ENCODE measurements at places on chromosomes 2 and 18. TPM values are rescaled to one million over a fixed set of nuclear protein-coding genes. Genes with fewer than 3 reads are reported as not detected.

GREB1 gene
- 0.14 TPM for total RNA-seq

BOLL gene
- not detected for total RNA-seq

COL6A3 gene
- total RNA-seq: 1.5 TPM

GREB1L gene
- total RNA-seq: not detected

ALPP gene
- total RNA-seq: not detected

FLACC1 gene
- total RNA-seq: 8.0 TPM

FAM161A gene
- total RNA-seq: 4.7 TPM

EFR3B gene
- 0.08 TPM for total RNA-seq

LYPD6 gene
- not detected for total RNA-seq

SETBP1 gene
- total RNA-seq: 0.51 TPM

TNFRSF11A gene
- 0.68 TPM for total RNA-seq

FAHD2B gene
- total RNA-seq: 13.6 TPM

HADHA gene
- 83.8 TPM for total RNA-seq

GRCh38 chr2:150609831-150610582 lies 122.5 kb upstream of the RND3 start:
- no peak overlapping the region for H3K4me3 ChIP-seq
- H3K4me1 ChIP-seq: no peaks in the 10 kb centered on the region
- no peak for DNase-seq
- no peak overlapping the region for H3K27ac ChIP-seq
- no peaks in the 10 kb centered on the region for H3K27me3 ChIP-seq
- H3K36me3 ChIP-seq: no peaks in the 10 kb centered on the region

- no peaks in the 10 kb centered on the region for H3K36me3 ChIP-seq
- DNase-seq: no peak
- no peak overlapping the region for H3K27ac ChIP-seq
- no peaks in the 10 kb centered on the region for H3K4me1 ChIP-seq
- no peak overlapping the region for H3K4me3 ChIP-seq
These were observed 1936.8 kb upstream of the PIK3C3 start for GRCh38 chr18:40018266-40018665.

GRCh38 chr2:138020432-138020831 lies 56.2 kb downstream of the HNMT start:
- no peaks in the 10 kb centered on the region for H3K36me3 ChIP-seq
- H3K4me1 ChIP-seq: no peaks in the 10 kb centered on the region
- H3K4me3 ChIP-seq: no peak overlapping the region
- no peaks in the 10 kb centered on the region for H3K27me3 ChIP-seq
- no peak overlapping the region for H3K27ac ChIP-seq

DNA sequence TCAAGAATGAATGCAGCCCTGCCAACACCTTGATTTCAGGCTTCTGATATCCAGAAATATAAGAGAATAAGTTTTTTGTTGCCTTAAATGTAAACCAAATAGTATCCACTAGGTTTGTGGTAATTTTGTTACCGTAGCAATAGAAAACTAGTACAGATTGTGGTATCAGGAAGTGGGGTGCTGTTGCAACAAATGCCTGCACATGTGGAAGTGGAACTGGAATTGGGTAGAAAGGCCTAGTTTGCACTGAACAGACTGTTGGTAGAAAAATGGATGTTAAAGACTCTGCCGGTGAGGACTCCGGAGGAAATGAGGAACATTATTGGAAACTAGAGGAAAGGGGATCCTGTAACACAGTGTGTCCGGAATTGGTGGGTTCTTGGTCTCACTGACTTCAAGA lies 145.8 kb upstream of the MGAT5 start:
- no peaks in the 10 kb centered on the region for H3K4me1 ChIP-seq
- no peak overlapping the region for H3K4me3 ChIP-seq
- no peak overlapping the region for H3K27ac ChIP-seq
- H3K36me3 ChIP-seq: no peaks in the 10 kb centered on the region

- no peak for DNase-seq
- H3K27me3 ChIP-seq: no peaks in the 10 kb centered on the region
- no peaks in the 10 kb centered on the region for H3K36me3 ChIP-seq
- no peaks in the 10 kb centered on the region for H3K4me1 ChIP-seq
- no peak overlapping the region for H3K27ac ChIP-seq
These were observed 140.7 kb upstream of the PXDN start for GRCh38 chr2:1884933-1885580.

DNA sequence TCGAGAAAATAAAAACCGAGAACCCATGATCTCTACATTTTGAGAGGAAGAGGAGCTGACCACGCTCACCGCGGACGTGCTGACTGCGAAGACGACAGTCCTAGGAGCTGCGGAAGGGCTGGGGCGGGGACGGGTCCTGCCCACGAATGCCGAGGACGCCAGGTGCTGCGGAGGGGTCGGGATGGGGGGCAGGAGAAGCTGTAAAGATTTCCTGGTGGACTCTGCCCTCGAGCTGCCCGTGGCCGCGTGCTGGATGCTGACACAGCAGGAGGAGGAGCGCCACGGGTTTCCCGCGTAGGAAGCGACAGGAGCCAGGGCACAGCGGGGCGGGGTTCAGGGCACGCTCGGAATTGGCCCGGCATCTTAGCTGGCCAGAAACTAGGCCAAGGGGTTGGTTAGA lies 22.2 kb downstream of the ZSCAN30 start:
- DNase-seq: peak; percentile 11
- H3K36me3 ChIP-seq: no peaks in the 10 kb centered on the region
- H3K27me3 ChIP-seq: no peaks in the 10 kb centered on the region
- H3K4me3 ChIP-seq: peak overlapping the region; percentile 78
- peak overlapping the region; percentile 74 for H3K27ac ChIP-seq

DNA sequence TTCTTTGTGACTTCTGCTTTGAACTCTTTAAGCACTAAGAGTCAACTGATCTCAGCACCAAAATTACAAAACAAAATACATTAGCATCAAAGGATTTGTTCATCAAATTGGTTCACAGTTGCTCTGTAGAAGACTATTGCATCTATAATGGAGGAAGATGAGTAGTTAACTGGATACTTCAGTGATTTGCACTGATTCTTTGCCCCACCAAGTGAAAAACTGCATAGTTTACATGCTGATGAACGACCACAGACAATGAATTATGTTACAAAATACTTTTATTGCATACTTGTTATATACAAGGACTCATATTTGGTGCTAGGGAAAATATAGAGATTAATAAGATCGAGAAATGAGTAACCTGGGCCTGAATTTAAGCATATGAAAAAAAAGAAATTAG lies 107.2 kb downstream of the SCG2 start:
- no peaks in the 10 kb centered on the region for H3K36me3 ChIP-seq
- no peak overlapping the region for H3K27ac ChIP-seq
- H3K27me3 ChIP-seq: no peaks in the 10 kb centered on the region
- no peaks in the 10 kb centered on the region for H3K4me1 ChIP-seq
- no peak overlapping the region for H3K4me3 ChIP-seq

GRCh38 chr2:215764441-215765048 lies 248.8 kb downstream of the MREG start:
- no peak for DNase-seq
- H3K4me3 ChIP-seq: no peak overlapping the region
- H3K36me3 ChIP-seq: no peaks in the 10 kb centered on the region
- H3K27me3 ChIP-seq: no peaks in the 10 kb centered on the region
- no peaks in the 10 kb centered on the region for H3K4me1 ChIP-seq
- no peak overlapping the region for H3K27ac ChIP-seq

DNA sequence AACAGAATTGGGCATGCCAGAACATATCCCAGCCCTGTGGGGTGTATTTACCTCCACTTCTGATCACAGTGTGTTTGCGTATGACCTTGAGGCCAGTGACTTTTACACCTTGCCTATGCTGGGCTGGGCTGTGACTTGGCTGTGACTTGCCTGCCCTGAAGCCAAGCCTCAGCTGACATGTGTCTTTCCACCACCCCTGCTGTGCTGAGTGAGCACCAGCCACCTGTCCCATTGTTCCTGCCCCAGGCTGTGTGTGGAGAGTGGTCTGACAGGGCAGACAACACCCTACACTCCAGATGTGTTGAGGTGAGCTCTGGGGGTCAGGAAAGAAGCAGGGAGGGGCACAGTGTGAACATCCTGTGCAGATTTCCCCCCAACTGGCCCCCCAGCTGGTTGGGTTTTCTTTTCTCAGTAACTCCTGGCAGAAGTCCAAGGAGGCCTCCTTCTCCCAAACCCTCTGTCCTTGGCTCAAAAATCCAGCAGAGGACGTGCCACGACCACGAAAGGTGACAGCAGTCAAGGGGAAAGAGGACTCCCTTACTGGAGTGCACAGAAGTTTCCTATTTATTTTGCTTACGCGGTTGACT lies 5.1 kb upstream of the STEAP3 start:
- H3K4me1 ChIP-seq: no peaks in the 10 kb centered on the region
- H3K36me3 ChIP-seq: no peaks in the 10 kb centered on the region
- no peak overlapping the region for H3K27ac ChIP-seq
- no peaks in the 10 kb centered on the region for H3K27me3 ChIP-seq
- no peak for DNase-seq

DNA sequence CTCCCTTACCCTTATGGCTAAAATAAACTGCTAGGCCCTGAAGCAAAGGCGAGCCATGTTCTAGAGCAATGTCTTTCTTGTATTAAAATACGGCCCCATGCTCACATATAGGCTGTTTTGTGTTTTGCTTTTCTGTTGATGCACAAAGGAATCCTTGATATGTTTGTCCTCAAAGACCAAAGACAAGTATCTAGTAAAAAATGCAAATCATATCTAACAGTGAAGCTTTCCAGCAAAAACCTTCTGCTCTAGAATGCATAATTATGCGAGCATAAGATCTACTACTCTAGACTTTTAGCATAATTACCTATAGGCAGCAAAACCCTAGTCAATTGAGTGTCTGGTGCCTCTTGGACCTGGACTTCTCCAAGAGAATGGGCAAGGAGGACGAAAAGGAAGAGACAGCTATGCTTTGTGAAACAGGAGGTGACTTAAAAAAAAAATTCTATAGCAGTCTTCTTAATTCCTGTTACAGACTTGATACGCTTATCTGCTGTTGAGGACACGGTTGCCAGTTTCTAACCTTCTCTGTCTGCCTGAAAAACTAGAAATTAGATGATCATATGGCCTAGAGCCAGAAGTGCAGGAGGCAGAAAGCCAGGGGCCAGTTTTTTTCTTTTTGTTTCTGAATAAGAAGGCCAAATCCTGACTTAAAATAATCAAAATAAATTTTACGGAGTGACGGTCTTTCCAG lies 1.5 kb upstream of the AMMECR1L start:
- peak overlapping the region; percentile 9 for H3K4me3 ChIP-seq
- H3K4me1 ChIP-seq: peaks cover 15% of the 10 kb centered on the region
- H3K27me3 ChIP-seq: no peaks in the 10 kb centered on the region
- peaks cover 4% of the 10 kb centered on the region for H3K36me3 ChIP-seq
- peak overlapping the region; percentile 60 for H3K27ac ChIP-seq

DNA sequence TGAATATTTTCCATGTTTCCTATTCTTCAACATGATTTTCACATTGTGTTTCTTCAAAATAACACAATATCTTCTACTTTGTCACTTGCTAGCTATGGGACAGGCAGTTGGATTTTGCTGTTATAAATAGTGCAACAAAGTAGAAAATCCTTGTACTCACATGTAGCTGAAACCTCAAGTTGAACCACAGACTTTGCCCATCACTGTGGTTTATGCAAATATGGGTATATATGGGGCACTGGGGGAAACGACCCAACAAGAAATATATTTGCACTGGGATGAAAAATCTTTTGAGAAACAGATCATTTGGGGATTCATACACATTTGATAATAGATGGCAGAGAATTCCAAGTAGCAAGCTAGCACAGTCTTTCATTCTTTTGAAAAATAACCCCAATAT lies 486.3 kb upstream of the MAP2 start:
- H3K27me3 ChIP-seq: no peaks in the 10 kb centered on the region
- no peak overlapping the region for H3K27ac ChIP-seq
- H3K4me1 ChIP-seq: no peaks in the 10 kb centered on the region
- H3K4me3 ChIP-seq: no peak overlapping the region
- no peak for DNase-seq

DNA sequence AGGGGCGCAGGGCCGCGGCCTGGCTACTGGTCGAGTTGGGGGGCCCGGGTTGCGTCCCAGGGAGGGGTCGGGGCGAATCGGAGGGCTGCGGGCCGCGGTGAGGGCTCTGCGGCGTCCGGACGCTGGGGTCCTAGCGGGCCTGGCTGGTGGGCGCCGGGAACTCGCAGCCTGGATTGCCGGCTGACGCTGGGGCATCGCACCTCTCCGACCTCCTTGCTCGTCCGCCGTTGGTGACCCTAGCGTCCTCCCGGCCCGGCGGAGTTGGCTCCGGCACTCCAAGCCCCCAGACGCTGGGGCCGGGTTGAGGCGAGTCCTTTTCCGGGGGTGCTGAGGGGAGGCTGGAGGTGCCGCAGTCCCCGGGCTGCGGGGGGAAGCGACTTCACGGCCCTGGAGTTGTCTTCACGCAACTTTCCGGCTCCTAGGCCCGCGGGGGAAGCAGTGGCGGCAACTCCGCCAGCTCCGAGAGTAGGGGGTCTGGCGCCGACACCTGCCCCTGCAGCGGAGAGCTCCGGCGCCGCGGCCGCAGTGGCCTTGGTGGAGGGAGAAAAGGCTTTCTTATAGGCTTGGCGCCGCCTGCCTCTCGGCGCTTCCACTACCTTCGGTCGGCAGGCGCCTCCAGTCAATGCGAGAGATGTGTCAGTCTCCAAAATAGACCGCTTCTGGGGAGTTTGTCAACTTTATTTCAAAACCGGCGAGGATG lies 70.3 kb downstream of the HAUS1 start:
- peak overlapping the region; percentile 84 for H3K27ac ChIP-seq
- no peaks in the 10 kb centered on the region for H3K27me3 ChIP-seq
- DNase-seq: peak; percentile 31

GRCh38 chr2:229422063-229422462 lies 151.0 kb upstream of the PID1 start:
- no peaks in the 10 kb centered on the region for H3K4me1 ChIP-seq
- H3K36me3 ChIP-seq: no peaks in the 10 kb centered on the region
- DNase-seq: no peak
- H3K27ac ChIP-seq: no peak overlapping the region
- H3K27me3 ChIP-seq: no peaks in the 10 kb centered on the region

DNA sequence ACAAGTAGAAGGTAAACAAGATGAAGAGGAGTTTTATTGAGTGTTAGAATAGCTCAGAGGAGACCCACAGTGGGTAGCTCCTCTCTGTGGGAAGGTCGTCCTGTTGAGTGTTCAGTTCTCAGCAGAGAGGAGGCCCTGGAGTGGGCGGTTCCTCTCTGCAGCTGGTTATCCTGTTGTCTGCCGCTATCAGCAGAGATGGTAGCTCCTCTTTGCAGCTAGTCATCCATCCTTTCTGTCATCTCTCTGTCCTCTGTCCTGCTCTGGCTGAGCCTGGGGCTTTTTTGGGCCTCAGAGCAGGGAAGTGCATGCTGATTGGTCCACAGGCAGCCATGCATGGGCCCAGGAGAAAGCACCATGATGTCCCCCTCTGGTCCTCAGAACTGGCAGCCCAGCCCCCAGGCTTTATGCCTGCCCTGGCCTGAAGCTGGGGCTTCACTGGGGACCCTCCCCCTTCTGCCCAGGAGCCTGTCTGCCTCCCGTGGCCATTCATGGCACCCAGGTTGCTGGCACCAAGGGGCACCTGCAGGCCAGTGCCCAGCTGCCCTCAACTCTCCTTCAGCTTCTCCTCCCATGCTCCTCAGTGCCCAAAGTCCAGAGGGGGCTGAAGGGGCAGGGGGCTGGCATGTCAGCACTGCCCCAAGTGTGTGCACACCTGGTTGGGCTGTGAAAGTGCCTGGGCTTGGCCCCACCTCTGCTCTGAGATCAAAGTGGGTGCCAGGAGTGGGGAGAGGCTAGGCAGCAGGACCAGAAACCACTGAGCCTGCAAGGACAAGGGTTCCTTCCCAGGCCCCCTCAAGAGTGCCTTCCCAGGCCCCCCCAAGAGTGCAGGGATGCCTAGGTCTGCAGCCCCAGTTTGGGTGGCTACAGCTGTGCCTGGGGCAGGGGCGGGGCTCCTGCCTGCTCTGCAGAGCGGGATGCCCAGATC lies 98.7 kb downstream of the TWIST2 start:
- H3K27me3 ChIP-seq: no peaks in the 10 kb centered on the region
- no peak overlapping the region for H3K27ac ChIP-seq
- H3K4me1 ChIP-seq: no peaks in the 10 kb centered on the region

- H3K27ac ChIP-seq: no peak overlapping the region
- H3K4me1 ChIP-seq: no peaks in the 10 kb centered on the region
These were observed 136.3 kb downstream of the OLA1 start for GRCh38 chr2:174112073-174112472.
